GM12878 (cell line): ENCODE measurements at places on chromosomes 11 and 22. TPM values are rescaled to one million over a fixed set of nuclear protein-coding genes. Genes with fewer than 3 reads are reported as not detected.

DNA sequence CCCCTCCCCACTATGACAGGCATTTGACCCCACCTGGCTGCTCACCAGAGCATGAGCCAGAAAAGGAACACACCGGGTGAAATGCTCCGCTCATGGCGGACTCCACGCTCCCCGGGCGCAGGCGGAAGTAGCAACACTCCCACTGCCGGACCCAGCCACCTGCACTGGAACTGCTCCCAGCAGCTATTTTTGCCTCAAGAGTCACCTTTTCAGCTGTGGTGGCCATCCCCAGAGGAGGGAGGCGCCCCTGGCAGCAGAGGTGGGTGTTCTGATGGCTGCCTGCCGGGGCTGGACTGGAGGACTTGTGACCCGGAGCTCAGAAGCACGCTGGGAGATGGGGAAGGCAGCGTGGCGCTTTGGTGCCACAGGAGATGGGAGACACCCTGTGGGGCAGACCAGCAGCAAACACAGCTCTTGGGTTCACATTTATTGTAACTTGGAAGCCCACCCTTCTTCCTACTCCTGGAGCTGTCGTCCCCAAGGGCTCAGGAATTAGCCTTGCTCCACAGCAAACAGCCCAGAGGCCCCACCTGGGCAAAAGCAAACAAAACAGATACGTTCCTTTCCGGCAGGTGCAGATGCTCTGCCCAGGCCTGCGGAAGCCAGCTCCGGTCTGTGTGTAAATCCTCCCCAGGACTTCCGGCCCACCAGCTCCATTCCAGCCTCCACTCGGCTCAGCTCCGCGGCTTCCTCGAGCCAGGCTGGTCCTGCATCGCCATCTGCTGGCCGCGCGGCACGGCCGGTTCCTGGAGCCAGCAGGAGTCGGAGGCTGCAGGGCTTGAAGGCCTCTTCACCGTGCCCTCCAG, 3.7 kb downstream of the RPS19BP1 start:
- peak; percentile 73 for DNase-seq

IGF2 gene
- total RNA-seq = 0.35 and 0.41 TPM in 2 replicates

DNA sequence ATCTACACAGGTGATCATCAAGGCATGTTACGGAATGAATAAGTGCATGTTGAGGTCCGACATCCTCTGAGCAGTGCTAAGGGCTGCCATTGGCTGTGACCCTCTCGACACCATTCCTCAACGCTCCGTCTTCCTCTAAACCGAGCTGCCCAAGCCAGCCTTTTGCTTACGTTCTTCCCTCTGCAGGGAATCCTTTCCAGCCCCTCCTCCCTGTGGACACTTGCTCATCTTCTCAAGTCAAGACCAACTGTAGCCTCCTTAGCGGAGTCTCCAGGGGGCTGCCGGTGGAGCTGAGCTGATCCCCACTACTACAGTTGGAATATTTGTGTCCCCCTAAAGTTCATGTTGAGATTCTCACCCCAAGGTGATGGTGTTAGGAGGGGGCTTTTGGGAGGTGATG, 781.0 kb downstream of the TBC1D22A start:
- DNase-seq = no peak

- no peak for DNase-seq
Observed at GRCh38 chr11:9003573-9004182, at the start of gene NRIP3. TSS of gene NRIP3 (minus strand) at chr11:9004001. CDS start at chr11:9003935, 66 bp downstream.

DNA sequence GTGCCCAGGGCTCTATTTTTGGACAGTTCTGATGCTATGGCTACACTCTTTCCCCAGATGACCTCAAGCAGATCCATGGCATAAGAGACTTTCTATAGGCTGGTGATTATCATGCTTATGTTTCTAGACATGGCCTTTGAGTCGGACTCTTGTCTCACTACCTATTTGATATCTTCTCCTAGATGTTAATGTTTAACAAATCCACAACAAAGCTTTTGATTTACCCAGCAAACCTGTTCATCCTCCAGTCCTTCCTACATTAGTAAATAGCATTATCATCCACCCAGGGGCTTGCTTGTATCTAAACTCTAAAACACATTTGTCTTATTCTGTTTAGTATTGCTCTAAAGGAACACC, 188.7 kb downstream of the CSNK2A3 start:
- DNase-seq = no peak

DNA sequence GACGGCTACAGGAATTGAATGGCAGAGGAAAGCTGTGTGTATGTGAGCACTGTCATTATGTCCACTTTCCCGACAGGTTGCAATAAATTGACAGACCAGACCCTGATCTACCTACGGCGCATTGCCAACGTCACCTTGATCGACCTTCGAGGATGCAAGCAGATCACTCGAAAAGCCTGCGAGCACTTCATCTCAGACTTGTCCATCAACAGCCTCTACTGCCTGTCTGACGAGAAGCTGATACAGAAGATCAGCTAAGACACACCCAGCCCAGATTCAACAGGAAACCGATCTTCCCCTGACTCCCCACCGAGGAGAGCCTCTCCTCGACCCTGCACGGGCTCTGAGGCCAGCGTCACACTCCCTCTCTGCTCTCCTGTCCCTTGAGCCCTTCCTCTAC, 11.5 kb upstream of the GRK2 start:
- DNase-seq = no peak
